ENCODE measurements at places on chromosomes 2 and 18.

DNA sequence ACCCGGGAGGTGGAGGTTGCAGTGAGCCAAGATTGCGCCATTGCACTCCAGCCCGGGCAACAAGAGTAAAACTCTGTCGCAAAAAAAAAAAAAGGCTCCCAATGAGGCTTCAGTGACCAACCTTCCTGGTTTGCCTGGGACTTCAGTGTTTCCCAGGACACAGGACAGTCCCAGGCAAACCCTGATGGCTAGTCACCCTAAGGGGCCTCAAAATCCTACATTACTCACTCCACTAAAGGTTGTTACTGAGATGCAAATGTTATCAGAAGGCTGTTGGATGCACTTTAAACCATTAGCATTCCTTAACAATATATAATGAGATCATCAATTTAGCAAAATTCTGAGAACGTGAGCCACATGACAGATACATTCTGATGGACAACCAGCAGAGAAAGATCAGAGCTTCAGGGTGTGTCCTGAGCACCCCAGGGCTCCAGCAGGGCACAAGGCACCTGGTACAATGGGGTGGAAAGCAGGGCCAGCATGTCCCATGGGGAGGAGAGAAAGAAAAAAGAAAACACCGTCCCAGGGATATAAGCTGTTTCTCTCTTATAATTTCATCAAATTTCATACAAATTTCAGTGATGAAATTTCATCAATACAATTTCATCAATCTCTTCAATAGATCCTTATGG is 118.1 kb upstream of the ARL5A start:
- no peak for DNase-seq

DNA sequence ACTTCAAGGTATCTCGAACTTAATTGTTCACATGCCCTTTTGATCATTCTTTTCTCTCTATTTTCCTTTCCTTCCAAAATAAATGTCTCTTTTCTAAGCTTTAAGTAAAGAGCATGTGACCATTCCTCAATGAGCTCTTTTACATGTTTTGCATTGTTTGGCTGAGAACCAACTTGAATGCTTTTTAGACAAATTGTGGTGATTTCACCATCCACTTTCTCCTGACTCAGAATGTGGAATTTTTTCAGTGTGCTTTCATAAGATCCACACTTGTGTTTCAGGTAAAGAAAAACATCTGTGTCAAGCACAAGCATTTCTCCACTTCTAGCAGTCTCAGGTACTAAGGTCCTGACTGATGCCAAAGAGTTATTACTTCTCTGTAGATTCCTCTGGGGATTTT is 10.7 kb downstream of the RBM43 start:
- DNase-seq: no peak

DNA sequence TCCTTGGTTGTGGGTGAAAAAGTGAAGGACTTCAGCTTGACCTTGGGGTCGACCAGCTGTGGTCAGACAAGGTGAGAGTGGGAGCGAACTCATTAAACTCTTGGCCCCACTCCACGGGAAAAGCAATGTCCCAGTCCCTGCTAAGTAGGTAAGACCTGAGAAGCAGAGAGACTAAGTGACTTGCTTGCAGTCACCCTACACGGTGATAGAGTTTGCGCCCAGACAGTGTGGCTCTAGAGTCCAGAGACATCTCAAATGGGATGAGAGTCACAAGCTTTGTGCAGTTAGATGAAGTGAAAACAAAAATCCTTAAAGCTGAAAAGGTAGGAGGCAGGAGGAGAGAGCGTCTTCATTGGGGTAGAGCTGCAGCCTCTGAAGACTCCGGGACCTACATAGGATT is 55.9 kb upstream of the ZNF236 start:
- DNase-seq: no peak

DNA sequence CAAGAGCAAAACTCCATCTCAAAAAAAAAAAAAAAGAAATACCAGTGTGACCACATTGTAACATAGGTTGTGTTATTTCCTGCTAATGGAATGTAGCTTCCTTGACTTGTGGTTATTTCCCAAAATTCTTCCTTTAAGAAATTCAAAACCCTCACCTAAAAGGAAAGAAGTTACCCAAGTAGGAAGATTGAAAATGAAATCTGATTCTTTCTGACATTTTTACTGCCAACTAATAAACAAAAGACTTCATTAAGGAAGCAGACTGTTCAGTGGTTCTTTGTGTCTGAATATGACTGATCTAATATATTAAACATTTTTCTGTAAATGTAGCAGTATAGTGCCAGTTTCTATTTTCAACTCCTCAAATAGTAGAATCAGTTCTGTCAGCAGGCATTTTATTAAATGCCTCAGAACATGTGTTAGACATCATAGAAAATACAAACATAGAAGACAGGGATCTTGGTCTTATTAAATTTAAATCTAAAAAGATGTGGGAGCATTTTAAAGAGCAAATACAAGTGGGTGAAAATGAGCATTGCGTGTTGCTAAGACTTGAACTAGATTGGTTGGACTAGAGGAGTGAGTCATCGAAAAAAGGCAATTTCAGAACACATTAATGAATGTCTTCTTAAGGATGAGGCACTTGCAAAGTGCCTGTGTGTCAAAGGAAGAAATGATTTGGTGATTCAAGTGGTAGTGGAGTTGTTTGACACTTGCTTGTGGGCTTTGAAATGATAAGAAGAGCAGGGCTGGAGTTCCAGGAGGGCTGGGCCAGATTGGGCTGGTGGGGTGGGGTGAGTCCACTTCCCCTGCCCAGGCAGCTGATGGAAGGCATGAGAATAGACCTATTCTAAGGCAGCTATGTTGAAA is 53.4 kb downstream of the PKP4 start:
- no peak for DNase-seq

DNA sequence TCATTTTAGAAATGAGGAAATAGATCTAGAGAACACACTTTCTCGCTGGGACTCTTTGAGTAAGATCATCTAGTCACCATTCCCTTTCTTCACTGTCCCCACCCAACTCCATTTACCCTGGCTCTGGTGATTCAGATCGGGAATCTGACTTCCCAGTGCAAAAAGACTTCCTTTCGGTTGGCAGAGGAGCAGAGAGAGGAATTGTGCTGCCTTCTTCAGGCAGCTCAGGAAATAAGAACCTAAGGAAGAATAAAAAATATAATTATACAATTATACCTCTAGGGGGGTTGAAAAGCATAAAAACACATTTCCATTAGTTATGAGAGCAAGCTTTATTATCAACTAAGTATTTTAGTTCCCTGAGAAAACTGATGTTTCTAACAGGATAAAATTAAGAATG is 9.3 kb upstream of the MPP4 start:
- DNase-seq: no peak

- no peak for DNase-seq
Measured at GRCh38 chr18:57574866-57575265, 11.6 kb downstream of the FECH start.

- DNase-seq: no peak
Measured at GRCh38 chr18:46069524-46069923, 2.5 kb downstream of the PSTPIP2 start.

GRCh38 chr2:207770602-207771404 is 1.1 kb upstream of the FZD5 start:
- DNase-seq: no peak

DNA sequence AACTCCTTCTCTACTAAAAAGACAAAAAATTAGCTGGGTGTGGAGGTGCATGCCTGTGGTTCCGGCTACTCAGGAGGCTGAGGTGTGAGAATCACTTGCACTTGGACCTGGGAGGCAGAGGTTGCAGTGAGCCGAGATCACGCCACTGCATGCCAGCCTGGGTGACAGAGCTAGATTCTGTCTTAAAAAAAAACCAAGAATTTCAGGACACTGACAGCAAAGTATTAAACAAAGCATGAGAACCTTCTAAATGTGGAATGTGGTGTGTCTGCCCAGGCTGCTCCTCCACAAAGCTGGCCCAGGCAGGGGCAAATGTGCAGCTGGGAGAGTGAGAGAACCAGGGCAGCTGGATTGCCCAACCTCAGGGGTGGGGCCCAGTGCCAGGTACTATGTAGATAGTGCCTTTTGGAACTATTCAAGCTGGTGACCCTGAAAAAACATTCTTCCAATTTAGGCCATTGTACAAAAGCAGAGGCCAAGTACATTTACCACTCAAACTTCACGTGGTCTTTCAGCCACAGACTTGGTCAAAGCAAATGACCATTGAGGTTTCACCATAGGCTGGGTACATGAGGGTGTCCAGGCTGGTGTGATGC is 6.7 kb upstream of the UGT1A5 start:
- no peak for DNase-seq

- no peak for DNase-seq
Measured at GRCh38 chr2:52904355-52904891, 863.2 kb upstream of the CHAC2 start.

- DNase-seq: no peak
Measured at GRCh38 chr18:12722731-12723130, 19.9 kb downstream of the PSMG2 start.

DNA sequence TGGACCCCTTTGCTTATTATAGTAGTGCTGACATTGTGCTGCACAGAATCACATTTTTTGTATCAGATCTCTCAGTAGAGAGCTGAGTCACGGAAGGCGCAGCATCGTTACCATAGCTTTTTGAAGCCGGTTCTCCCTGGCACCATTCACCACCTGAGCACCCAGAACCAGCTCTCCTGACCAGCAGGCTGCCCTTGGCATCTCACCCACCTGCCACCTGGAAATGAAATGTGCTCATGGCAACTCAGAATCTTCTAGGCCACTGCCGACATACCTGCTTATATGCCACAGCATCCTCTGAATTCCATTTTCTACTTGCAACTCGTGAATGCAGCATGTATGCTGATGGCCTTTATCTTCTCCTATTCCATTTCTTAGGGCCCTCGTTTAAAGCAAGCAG is 62.7 kb downstream of the COA5 start:
- no peak for DNase-seq

DNA sequence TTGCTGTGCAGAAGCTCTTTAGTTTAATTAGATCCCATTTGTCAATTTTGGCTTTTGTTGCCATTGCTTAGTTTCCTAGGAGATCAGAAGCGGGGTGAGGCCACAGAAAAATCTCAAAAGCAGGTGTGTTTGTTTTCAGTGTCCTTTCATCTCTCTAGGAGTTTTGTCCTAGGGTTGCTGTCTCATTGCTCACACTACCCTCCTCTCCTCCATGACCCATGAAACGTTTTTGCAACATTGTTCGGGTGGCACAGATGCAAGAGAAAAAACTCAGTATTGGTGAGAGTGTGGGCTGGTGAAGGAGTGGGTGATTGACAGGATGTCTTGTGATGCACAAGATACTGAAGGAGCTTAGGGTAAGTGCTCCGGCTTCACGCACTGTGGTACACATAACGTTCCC is 103.6 kb downstream of the LYPD1 start:
- DNase-seq: no peak

GRCh38 chr18:25825979-25826776 is 264.2 kb downstream of the SS18 start:
- no peak for DNase-seq

DNA sequence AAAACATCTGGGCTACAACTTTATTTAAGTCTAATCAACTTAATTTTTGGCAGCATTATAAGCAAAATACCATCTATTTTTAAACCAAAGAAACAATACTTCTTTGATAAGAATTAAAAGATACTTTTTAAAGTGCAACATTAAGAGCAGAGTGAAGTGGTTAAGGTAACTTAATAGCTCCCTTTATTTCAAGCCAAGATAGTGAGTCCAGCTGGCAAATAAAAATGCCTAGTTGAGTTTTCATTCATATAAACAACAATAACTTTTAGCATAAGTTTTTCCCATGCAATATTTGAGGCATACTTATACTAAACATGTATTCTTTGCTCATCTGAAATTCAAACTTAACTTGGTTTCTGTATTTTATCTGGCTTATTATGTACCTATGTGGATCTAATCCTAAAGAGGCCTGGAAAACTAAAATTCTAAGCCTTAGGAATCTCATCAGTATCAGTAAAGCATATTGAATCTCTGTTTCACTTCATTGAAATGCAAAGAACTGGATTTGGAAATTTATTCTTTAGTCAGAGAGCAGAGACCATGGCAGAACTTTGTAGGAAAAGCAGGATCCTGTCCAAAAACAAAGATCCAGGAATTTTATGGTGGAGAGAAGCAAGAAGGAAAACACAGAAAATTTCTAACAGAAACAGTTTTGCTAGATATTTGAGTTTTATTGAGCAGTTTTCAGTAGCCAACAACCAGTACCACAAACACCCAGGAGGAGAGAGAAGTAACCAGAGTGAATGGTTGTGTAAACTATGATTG is 95.9 kb downstream of the COL3A1 start:
- DNase-seq: no peak

- DNase-seq: no peak
Measured at GRCh38 chr2:190301032-190301431, 18.6 kb downstream of the HIBCH start.

DNA sequence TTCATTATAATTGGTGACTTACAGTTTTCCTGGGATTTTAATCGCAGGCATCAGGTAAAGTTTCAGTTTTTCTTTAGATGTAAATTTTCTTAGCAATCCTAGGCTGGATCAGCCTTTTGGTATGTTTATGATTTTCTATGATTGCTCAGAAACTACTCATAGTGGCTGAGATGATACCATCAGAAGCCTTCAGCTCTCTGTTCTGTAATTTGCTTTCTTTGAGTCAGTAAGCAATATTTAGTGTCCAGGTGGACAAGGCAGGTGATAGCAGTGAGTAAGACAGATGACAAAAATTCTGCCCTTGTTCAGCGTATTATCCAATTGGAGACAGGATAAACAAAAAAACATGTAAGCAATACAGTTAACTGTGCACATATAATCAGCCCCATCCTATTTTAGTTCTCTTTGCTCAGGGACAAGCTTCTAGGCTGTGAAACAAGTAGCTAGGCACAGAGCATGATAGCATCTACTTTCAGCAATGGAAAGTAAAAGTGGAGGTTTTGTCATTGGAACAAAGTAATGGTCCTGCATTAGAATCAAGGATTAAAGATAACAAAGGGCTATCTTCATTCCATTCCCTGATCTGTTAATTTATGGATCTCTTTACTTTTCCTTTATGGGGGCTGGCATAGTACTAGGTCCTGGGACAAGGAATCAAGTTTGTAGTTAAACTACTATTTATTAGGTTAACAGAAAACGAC is 100.8 kb downstream of the EPC2 start:
- no peak for DNase-seq

GRCh38 chr2:185785851-185786473 is 47.4 kb downstream of the FSIP2 start:
- DNase-seq: no peak

DNA sequence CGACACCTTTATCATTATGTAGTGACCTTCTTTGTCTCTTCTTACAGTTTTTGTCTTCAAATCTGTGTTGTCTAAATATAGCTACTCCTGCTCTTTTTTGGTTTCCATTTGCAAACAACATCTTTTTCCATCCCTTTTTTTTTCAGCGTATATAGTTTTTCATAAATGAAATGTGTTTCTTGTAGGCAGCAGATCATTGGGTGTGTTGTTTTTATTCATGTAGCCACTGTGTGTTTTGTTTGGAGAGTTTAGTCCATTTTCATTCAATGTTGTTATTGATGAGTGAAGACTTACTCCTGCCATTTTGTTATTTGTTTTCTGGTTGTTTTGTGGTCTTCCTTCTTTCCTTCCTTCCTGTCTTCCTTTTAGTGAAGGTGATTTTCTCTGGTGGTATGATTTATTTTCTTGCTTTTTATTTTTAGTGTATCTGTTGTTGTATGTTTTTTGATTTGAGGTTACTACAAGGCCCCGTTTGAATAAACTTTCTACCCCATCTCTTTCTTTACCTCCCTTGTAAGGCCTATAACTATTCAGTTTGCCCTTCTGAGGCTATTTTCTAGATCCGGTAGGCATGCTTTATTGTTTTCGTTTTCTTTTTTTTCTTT is 81.4 kb downstream of the FAM117B start:
- DNase-seq: no peak

All from stimulated activated CD8-positive, alpha-beta memory T cell treated with anti-CD3 and anti-CD28 coated beads, Interleukin-2, amount 100 ng/mL, for 1 hour (primary cell).